ENCODE measurements at places on chromosomes 4 and X.

- DNase-seq, result no peak
Observed at GRCh38 chrX:124325732-124326131, 6.7 kb upstream of the TEX13D start.

- DNase-seq, result no peak
Observed at GRCh38 chr4:61938250-61938846, 738.2 kb downstream of the ADGRL3 start.

DNA sequence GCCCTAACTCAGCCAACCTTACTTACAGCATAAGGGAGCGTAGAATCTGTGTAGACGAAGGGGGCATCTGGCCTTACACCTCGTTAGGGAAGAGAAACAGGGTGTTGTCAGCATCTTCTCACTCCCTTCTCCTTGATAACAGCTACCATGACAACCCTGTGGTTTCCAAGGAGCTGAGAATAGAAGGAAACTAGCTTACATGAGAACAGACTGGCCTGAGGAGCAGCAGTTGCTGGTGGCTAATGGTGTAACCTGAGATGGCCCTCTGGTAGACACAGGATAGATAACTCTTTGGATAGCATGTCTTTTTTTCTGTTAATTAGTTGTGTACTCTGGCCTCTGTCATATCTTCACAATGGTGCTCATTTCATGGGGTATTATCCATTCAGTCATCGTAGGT lies 14.6 kb downstream of the PLP1 start:
- DNase-seq, result no peak

DNA sequence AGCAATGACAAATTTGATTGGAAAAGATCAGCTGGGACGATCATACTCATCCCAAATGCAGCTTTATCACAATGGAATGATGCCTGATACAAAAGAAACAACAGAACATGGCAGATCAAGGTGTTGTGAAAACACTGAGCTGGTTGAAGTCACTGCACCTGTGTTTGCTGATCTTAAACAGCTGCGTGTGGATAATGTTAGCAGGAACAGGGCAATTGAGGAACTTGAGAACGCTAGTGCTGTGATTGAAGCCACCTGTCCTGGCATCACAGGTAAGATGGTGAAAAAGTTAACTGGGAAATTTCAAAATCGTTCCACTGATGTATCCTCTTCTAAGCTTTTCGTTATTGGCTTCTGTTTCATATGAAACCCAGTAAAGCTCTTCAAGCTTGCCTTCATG lies 27.4 kb upstream of the SOD3 start:
- no peak for DNase-seq

- no peak for DNase-seq
Observed at GRCh38 chr4:81789158-81789557, 317.5 kb upstream of the RASGEF1B start.

- no peak for DNase-seq
Observed at GRCh38 chr4:104593019-104593418, 98.3 kb upstream of the CXXC4 start.

DNA sequence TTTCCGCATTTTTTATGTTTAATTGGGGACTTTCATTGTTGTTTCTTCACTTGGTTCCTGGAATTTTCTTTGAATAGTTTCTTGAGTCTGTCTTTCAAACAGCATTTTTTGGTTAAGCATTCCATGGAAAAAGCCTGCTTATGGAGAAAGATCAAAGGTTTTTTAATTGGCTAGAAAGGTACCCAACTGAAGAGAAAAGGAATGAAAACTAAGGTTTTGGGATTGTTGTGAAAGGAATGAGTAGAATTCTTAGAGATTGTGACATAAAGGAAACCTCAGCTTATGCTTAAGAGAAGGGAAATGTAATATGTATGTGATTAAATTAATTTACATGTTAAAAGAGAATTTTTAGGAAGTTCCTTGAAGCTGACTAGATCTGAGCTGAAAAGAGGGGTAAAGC lies 82.8 kb downstream of the CCKAR start:
- DNase-seq, result no peak

GRCh38 chr4:10949039-10949733 lies 264.6 kb upstream of the CLNK start:
- no peak for DNase-seq

GRCh38 chr4:174406383-174406782 lies 115.9 kb downstream of the HPGD start:
- no peak for DNase-seq

DNA sequence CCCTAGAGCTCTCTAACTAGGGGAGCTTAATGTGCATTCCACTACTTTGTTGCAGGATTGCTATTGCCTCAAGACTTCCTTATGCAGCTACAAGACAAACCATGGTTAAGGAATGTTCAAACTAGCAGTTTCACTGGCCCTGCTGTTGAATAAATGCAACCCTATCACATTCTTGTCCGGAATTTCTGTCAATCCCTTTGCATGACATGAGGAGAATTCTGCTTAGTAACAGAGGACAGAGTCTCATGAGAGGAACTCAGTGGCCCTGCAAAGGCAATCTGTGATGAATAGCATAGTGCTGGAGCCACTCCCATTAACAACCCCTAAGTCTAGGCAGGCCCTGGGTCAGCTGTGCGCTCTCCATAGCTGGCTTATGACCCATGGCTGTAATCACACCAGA lies 30.7 kb upstream of the SGMS2 start:
- no peak for DNase-seq

GRCh38 chr4:15149234-15149838 lies 147.1 kb downstream of the CPEB2 start:
- DNase-seq, result no peak

- no peak for DNase-seq
Observed at GRCh38 chrX:117752745-117753144, 363.9 kb downstream of the KLHL13 start.

GRCh38 chr4:180640193-180640592 lies 1603.0 kb upstream of the TENM3 start:
- DNase-seq, result no peak

DNA sequence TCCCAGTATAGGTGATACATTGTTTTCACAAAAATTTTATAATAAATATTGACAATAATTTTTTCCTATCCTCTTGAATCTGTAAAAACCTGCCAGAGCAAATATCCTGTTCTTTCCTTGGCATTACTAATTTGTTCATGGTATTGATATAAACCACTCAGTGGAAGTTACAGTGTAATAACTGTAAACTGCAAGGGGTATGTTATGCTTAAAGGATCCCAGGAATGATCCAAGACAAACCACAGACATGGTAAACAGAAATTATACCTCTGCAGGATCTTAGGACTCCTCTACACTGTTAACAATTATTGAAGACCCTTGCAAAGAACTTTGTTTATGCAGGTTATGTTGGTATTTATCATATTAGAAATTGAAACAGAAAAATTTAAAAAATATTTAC lies 17.7 kb upstream of the MAD2L1 start:
- no peak for DNase-seq

DNA sequence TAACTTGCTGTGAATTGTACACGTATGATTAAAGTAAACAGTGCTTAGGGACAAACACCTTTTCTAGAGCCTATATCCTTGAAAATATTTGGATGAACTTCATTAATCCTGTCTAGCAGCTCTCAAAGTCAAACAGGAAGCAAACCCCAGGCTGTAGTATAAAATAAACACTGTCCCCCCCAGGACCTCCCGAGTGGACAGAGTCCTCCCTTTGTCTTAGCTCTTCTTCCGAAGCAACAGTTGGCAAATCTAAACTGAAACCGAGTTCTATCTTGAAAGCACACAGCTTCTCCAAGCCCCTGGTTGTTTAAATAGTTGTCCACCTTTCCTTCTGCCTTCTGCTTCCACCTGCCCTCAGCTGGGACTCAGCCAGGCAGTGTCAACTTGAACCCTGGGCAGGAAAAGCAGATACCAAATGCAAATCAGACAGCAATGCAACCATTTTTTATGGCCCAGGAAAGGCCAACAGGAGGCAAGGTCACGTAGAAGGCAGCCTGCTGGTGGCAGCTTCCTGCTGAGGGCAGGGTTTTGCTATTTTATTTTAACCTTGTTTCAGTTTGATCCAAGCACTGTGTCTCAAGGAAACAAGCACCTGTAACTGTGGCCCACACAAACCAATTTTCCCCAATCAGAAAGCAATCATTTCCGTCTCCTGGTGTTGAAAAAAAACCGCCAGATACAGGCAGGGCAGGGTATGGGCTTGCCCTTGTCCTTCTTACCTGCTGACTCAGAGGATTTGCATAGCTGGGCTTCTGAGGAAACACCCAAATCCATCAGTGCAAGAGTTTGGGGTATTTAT lies 110.3 kb upstream of the KIT start:
- no peak for DNase-seq

DNA sequence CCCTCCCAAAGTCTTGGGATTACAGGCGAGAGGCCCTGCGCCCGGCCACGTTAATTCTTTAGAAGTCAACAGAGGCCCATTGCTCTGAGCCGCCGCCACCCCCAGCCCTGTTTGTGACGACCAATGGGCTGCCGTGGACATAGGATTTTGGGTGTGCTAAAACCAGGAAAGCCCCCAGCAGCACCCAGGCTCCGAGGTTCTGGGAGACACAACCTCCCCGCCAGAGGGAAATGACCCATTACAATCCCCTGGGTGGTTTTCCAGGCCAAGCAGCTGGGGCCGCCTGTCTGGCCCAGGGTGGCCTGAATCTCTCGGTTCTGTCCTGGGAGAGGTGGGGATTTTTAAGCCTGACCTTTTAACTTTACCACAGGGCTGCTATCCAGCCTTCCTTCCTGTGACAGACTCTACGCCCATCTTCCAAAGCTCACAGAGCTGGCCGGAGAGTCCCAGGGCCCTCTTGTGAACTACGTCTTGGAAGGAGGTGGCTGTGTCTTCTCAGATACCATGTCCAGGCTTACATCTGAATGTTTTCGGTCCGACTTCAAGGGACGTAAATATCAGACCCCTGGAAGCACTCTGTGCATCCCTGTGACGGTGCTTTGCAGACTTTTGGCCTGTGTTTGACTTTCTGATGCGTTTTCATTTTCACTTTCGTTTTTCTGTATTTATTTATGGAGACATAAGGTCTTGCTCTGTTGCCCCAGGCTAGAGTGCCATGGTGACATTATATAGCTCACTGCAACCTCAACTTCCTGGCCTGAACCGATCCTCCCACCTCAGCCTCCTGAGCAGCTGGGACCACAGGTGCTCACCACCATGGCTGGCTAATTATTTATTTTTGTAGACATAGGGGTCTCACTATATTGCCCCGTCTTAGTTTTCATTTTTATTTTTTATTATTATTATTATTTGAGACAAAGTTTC lies 36.0 kb downstream of the P2RY8 start:
- no peak for DNase-seq

GRCh38 chr4:167274351-167274750 lies 40.1 kb upstream of the SPOCK3 start:
- no peak for DNase-seq

- DNase-seq, result no peak
Observed at GRCh38 chrX:69289046-69289792, 124.0 kb upstream of the PJA1 start.

GRCh38 chrX:150253959-150254620 lies 109.0 kb upstream of the MAMLD1 start:
- no peak for DNase-seq

DNA sequence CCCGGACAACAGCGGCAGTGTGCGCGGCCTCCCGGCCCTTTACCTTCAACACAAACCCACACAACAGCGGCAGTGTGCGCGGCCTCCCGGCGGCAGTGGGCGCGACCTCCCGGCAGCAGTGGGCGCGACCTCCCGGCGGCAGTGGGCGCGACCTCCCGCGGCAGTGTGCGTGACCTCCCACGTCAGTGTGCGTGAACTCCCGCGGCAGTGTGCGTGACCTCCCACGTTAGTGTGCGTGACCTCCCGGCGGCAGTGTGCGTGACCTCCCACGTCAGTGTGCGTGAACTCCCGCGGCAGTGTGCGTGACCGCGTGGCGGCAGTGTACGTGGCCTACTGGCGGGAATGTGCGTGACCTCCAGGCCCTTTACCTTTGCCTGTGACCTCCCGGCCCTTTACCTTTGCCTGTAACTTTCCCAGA lies 576.6 kb upstream of the FRG1 start:
- DNase-seq, result no peak

DNA sequence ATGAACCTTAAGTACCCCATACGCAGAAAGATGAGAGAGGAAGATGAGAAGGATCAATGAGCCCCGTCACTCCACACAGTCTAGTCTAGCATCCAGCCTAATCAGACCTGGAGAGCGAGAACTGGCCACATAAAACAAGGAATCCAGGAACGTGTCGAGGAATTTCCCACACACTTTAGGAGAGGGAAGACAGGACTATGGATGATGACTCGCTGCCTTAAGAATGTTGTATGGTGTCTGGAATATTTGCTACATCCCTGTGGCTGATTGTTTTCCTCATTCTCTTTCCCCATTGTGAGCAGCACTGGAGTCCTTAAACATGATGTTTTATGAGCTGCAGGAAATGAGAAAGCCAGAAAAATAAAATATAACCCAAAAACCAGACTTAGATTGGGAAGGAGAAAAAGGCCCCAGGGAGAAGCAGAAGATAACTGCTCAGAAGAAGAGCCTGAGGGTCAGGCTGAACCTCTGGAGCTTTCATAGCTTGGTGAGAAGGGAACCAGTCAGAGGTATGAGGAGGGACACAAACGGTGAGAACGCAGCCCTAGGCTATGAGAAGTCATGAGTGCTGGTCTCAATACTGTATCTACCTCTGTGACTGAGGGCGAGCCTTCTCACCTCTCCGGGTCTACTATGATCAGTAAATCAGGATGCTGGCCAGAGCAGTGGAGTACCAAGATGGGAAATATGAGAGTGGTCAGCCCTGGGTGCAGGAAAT lies 139.5 kb upstream of the NOCT start:
- DNase-seq, result no peak

DNA sequence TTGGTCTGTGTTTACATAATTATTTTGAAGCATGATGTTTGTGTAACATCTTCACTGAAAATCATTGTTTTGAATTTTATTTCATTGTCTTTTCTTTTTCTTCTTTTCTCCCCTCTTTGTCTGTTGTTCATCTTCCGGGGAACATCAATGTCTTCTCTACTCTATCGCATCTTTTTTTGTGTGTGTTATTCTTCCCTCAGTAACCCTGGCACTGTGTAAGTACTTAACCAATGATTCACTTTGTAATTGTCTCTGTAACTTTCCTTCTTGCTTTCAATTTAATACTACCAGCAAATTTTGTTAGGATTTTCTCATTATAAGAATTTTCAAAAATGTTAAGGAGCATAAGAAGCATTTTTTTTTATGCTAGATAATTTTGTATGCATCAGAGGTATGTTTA lies 130.8 kb downstream of the PDLIM5 start:
- no peak for DNase-seq

DNA sequence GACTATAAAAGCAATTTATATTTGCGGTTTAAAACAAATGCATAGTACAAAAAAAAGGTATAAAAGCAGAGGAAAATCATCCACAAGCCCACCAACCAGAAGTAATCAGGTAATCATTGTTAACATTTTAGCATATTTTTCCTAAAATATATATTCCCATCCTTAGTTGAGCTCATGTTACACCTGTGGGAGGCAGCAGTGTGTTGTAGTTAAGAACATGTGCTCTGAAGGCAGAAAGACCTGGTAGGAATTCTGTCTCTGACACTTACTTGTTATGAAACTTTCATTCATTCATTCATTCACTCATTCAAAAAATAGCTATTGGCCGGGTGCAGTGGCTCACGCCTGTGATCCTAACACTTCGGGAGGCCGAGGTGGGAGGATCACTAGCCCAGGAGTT lies 15.4 kb upstream of the CDKL5 start:
- DNase-seq, result no peak

- DNase-seq, result no peak
Observed at GRCh38 chr4:6721121-6721520, 5.1 kb downstream of the BLOC1S4 start.

GRCh38 chr4:6755088-6755753 lies 27.3 kb upstream of the KIAA0232 start:
- peak; percentile 37 for DNase-seq

All from upper lobe of left lung (tissue), 6 donors.